CD4-positive, alpha-beta T cell treated with Interleukin-15 for 4 hours (primary cell): ENCODE measurements at places on chromosomes 4 and X.

- no peak for DNase-seq
Observed at GRCh38 chr4:5711479-5712184, 631 bp downstream of the EVC start.

- DNase-seq = no peak
Observed at GRCh38 chr4:163757219-163757618, 262.7 kb downstream of the TMA16 start.

- DNase-seq = no peak
Observed at GRCh38 chrX:105696870-105697269, 125.5 kb upstream of the NRK start.

GRCh38 chr4:52982255-52982945 is 120.3 kb downstream of the RASL11B start:
- DNase-seq = no peak

- DNase-seq = no peak
Observed at GRCh38 chr4:56058555-56058954, 109.8 kb downstream of the CEP135 start.

DNA sequence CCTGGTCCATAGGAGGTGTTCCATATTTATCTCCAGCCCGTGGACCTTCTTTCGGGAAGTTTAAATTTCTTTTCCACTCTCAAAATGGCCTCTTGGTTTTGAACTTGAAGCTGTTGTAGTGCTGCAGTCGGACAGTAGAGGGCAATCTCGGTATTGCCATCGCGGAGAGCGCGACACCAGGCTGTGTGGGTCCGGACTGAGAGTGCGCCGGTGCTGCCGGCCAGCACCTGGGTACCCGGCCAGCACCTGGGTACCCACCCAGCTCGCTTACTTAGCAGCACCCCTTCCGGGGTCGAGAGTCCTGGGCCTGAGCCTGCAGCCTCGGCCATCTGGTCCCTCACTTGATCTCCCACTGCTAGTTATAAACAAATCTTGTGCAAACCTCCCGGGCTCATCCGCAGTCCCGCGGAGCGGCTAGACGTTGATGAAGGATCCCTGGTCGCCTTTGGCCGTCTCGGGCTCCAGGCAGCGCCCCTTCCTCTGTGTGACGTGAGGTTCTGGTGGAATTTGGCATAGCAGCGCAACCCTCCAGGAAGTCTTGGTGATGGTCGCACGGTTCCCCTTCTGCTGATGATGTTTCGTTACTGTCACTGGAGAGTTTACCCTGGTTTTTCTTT is 18.0 kb downstream of the FAM9A start:
- DNase-seq = peak; percentile 31

DNA sequence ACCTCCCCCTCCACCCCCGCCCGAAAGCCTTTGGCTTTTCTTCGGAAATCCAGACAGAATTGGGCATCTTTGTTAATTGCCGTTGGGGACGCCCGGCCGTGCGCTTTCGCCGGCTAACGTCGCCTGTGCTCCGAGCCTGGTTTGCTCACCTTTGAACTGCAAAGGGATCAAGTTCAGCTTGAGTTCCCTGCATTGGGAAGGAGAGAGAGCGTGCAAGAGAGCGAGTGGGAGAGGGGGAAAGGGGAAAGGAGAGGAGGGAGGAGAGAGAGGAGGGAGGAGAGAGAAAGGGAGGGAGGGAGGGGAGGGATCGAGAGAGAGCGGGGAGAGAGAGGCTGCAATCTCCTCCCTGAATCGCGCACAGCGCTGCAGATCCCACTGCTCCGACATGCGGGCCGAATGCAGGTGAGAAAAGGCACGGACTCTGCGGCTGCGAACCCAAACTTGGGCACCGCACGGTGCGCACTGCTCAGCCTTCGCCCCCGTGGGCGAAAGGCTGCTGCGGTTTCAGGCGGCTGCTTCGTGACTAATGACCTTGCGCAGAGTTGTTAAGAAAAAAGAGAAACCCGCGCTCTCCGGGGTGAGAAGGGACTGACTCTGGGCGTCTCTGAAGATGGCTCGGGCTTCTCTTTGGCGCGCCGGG is at the start of gene PCDH7:
Gene PCDH7 (plus strand): TSS at position 349 of the 640 bp plus-strand sequence. CDS start 1,054 bp downstream, outside the sequence.
- DNase-seq = no peak

DNA sequence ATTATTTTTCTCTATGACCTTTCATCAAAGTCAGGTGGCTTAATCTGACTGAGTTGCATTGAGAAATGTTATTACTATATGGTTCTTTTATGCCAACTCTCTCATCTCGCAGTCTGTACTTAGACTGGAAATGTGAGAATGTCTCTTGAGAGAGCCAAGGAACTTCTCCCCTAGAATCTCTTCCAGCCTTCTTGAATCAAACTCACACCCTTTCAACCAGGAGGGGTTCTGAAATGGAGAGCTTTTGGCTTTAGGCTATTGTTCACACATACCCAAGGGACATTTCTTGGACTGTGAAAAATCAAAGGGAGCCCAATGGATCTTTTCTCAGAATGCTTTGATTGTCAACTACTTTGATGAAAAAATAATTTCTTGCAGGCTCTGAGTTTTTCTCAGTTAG is 5.1 kb downstream of the PLP1 start:
- no peak for DNase-seq

- DNase-seq = no peak
Observed at GRCh38 chrX:68985135-68985755, 156.4 kb downstream of the EFNB1 start.

GRCh38 chr4:67727124-67727850 is 26.3 kb upstream of the UBA6 start:
- no peak for DNase-seq

GRCh38 chrX:12896935-12897334 is 9.5 kb upstream of the TLR8 start:
- no peak for DNase-seq

DNA sequence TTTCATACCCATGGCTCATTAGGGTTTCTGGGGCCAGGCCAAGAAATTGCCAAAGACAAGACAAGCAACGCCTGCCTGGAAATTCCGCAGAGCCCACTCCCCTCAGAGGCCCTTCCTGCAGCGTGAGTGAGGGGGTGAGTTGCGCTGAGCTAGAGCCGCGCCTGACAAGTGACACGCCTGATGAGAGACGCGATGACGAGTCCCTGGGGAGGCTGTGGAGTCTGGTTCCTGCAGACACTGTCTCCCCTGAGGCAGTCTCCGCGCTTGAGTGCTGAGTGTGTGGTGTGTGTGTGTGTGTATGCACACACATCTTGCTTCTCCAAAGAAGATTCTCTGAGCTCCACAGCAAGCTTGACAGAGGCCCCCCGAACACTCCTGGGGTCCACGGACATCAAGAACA is 269.8 kb downstream of the BCOR start:
- no peak for DNase-seq

GRCh38 chrX:31279359-31279758 is 207.5 kb upstream of the FTHL17 start:
- DNase-seq = no peak

GRCh38 chrX:19462231-19462630 is 53.1 kb downstream of the MAP3K15 start:
- DNase-seq = no peak

DNA sequence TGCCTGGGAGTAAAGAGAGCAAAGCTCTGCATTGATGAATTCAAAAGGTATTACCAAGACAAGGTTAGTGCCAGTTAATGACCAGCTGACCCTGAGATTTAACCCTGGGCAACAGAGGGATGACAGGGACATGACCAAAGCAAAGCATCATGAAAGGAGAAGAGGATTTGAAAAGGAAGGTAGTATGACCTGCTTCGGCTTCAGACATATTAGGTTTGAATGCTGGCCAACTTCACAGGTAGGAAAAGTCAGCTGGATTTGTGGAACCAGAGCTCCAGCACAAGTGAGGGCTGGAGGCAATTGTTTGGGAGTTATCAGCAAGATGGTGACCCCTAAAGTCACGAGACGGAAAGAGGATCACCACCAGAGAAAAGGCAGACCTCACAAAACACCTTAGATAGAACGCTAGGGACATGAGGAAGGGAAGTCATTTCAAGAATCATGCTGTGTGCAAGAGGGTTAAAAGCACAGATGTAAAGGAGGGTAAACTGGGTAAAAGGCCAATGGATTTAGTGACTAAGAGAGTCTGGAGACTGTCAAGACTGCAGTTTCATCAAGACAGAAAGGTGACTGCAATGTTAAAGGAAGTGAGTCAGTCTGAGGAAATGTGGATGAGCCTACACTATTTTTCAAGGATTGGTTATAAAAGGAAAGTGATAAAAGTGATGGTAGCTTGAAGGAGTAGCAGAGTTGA is 45.6 kb downstream of the SH3RF1 start:
- no peak for DNase-seq
